ENCODE measurements at places on chromosomes 6 and 20.

DNA sequence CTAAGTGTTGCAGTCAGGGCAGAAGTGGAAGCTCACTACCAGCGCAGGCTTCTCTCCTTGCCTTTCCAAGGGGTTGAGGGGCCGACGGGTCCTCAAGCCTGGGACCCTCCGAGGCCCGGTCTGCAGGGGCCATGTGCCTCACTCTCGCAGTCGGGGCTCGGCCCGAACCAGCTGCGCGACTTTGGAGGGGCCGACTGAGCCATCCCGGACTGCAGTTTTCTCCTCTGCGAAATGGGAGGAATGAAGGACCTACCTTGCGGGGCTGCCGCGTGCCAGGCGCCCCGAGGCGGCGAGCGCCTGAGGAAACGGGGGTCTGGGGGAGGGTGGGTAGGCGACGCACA lies 5.6 kb downstream of the LZTS3 start:
- no peak for DNase-seq

- DNase-seq, result no peak
Measured at GRCh38 chr6:70957284-70957617, 391 bp upstream of the B3GAT2 start.

- no peak for DNase-seq
Measured at GRCh38 chr6:75291331-75291730, 6.7 kb upstream of the TMEM30A start.

GRCh38 chr6:158374020-158374419 lies 61.8 kb downstream of the TULP4 start:
- DNase-seq, result no peak

GRCh38 chr20:33176101-33176500 lies 8.1 kb downstream of the BPIFA2 start:
- no peak for DNase-seq

DNA sequence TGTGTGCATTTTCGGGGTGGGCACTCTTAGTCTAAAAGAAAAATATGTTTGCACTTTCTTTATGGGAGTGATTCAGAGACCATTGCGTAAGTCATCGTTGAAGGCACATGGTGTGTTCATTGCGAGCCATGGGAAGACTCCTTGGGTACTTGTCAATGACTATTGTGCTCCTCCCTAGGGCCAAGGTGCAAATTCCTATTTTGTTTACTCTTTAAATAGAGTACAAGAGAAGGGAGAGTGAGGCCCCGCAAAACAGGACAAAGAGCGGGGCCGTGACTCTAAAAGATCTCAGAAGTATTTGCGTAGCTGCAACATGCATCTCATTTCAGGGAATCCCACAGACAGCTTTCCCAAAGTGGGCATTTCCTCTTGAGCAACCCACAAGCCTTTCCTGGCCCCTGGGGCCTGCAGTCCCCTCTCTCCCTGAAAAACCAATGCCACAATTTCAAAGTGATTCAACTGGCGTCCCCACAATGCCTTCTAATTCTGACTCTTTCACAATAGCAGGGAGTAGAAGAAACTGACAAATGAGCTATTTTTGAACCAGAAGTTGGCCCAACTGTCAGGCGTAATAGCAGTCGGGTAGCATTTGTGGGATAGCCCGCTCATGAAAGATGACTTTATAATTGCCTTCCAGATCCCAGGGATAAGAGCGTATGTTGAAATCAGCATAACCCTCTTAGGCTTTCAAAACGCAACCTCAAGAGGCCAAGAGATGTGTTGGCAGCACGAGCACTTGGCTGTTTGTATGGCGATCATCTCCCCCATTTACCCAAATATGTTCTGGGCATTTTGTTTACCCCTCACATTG lies 277.9 kb upstream of the BMP2 start:
- DNase-seq, result no peak

- no peak for DNase-seq
Measured at GRCh38 chr6:42979523-42980177, 669 bp upstream of the PEX6 start.

DNA sequence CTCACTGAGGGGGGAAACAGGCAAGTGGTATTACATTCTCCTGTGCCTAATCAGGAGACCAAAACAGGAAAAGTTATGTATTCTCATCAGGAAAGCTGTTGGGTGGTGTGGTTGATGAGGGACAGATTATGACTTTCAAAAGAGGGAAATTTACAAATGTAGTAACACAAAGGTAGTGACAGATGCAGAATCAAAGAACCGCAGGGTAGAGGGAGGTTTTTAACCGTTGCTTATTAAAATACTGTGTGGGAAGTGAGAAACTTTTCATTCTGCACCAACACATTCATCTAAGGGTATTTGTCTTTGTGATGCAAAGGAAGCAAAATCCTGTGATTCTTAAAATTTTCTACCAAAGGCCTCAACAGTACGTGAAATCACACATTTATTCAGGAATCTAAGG lies 288.2 kb upstream of the MAN1A1 start:
- no peak for DNase-seq

- no peak for DNase-seq
Measured at GRCh38 chr6:82381278-82381677, 17.7 kb downstream of the TPBG start.

GRCh38 chr20:39853636-39854035 lies 835.4 kb downstream of the MAFB start:
- DNase-seq, result no peak

- DNase-seq, result no peak
Measured at GRCh38 chr6:76435174-76435573, 362.7 kb upstream of the IMPG1 start.

DNA sequence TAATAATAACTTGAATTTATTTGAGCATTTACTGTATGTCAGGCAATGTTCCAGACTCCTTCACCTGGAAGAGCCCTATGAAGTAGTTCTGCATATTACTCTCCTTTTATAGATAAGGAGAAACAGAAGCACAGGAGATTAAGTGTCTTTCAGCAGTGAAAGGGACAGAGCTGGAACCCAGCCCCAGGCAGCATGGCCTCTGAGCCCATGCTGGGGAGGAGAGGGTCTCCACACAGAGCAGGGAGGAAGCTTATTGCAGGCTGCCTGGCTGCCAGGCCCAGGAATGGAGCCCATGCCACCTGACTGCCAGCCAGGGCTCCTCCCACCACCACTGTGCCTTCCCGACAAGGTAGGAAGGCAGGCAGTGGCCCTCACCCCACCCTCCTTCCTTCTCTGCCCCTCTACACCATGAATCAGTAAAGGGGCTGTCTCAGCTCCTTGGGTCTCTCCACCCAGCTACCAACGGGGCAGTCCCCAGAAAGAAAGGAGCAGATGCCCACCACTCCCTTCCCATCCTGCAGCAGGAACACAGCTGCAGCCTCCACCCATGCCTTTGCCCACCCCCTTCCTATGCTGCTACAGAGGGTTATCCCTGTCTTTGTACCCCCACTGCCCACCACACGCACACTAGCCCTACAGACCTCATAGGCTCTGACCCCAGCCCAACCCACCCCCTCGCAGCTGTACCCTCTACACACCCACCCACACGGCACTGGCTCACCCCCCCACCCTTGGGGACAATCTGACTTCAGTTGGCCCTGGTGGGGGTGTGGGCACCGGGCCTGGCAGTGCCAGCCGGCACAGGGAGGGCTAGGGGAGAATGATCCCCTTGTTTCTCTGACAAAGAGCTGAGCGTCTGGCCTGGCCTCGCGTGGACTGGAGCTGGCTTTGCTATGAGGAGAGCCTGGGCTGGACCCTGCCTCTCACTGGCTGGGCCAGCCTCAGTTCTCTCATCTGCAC lies 41.8 kb downstream of the TFEB start:
- no peak for DNase-seq

DNA sequence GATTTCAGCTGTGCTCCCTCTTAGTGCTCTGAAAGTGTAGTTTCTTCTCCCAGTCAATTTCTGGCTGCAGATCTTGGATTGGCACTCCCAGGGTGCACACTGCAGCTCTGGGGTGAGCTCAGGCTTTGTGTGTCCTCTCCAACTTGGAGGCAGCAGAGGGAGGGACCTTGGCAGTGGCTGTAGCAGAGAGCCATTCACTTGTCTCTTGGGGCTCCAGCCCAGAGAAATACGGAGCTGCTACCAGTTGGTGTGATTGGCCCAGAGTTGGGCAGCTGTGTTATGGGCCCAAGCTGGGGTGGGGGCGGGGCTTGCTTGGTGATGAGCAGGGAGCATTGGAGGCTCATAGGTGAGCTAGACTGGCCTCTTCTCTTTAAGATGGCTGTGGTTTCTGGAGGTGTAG lies 65.9 kb downstream of the KLHL32 start:
- DNase-seq, result no peak

DNA sequence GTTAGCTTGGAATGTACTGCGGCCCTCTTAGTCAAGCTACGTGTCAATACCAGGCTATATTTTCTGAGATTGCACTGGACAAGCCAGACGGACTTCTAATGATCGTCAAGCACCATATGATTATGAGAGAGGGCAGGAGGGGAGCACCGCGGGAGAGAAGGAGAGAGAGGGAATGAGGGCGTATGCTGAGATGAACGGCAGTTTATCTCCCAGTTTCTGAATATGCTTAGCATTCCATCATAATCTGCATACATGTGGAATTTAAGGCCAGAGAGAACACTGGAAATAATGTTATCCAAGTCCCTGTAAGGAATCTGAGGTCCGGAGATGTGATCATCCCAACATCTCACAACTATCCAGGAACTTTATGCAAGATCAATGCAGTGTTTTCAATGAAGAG lies 60.2 kb downstream of the BFSP1 start:
- DNase-seq, result no peak
